ENCODE measurements at places on chromosomes 4 and X.

DNA sequence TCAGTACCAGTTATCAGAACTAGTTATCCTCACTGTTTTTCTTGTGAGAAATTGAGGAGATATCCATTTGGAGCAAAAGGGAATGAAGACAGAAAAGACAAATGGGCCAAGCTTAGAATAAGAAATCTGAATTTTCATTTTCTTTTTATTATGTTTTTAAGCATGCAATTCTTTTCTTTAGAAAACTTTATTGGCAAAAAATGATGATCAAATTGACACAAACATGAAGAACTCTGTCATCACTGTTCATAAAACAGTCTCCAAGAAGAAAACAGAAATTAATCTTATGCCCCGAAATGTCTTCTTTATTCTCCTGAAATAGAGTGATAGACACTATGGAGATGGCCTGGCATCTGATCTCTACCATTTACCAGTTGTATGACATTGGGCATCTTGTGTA is 139.0 kb downstream of the ARHGAP24 start:
- no peak for DNase-seq

GRCh38 chr4:119040694-119041185 is 94.9 kb upstream of the MYOZ2 start:
- peak; percentile 76 for DNase-seq

DNA sequence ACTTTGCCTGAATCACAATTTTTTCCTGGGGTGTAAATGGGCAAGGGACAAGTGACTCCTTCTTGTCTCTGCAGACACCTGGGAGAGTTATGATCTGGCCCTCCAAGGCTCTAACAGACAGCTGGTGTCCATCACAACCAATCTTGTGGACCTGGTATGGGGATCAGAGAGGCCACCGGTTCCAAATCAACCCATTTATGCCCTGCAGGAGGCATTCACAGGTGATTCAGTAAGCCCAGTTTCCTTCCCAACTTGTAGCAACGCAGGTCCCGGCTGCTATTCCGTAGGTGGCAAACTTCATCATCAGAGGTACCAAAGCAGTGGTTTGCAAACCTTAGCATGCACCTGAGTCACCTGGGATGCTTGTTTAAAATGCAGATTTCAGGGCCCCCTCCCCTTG is 8.8 kb downstream of the XPNPEP2 start:
- no peak for DNase-seq

DNA sequence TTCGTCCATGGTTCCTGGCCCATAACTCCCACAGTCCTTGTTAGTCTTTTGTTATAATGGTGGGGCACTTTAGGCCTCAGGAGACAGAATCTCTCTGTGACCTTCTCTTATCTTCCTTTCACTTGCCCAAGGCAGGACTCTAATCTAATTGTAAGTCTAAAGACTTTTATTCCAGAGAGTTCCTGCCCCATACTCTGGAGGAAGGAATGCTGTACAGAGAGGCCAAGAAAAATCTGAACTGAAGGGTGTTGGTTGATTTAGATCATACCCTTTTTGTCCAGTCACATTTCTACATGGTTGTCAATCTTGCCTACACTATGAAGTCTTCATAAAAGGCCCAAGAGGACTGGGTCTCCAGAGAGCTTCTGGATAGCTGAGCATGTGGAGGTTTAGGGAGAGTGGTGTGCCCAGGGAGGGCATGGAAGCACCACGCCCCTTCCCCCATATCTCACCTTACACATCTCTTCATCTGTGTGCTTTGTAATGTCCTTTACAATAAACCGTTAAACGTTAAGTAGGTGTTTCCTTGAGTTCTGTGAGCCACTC is 84.5 kb downstream of the AFF1 start:
- DNase-seq: no peak

DNA sequence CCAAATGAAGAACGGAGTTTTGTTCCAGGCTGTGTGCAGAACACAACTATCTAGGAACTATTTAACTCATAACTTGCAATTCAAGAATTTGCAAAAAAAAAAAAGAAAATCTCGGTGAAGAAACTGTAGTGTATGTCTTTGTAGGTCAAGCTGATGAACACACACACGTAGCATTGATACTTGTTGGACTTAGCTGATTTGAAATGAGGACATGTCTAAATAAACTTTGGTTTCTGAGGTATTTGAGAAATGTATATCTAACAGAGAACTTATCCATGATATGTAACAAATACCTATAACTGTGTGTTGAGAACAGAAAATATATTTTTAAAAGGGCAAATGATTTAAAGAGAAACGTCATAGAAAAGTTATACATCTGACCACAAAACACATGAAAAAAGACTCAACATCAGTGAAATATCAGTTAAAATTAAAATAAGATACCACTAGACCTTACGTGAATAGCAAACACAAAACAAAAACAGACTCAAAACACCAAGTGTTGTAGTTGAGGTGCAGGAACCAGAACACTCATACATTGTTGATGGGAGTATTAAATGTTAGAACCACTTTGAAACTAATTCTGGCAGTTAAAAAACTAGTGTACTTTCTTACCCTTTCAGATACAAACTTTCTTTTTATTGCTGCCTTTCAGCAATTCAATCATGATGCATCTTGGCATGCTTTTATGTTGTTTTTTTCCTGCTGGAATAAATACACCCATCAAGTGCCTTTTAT is 1535.8 kb upstream of the PCDH10 start:
- no peak for DNase-seq

DNA sequence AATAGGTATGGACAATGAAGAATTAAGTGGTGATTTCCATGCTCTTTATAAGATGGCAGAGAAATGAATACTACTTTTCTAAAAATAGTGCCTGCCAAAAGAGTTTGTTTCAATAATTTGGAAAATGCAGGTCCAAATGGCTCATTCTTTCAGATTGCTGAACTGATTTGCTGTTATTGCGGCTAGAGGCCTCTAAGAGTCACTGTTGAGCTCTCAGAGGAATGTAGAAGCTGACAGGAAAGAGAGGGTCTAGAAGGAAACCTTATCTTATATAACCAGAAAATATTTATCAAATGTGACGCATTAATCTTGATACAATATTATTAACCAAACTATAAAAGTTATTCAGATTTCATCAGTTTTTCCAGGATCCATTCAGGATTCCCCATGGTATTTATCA is 65.7 kb upstream of the PAGE1 start:
- DNase-seq: no peak

- DNase-seq: no peak
Measured at GRCh38 chr4:67104145-67104544, 441.2 kb downstream of the CENPC start.

DNA sequence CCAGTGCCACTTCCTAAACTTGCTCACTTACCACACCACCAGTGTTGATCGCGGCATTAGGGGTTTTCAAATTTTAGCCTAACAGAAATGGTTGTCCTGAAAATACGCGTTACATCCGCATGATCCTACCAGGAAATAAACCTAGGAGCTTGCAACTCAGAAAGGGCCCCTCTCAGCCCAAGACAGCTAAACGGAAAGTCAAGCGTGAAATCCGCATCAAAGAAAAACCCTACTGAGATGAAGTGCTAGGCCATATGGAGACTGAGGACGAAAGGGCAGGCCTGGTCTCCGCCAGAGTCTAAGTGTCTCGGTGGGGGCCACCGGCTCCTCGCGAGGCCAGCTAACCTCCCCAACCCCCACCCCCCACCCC is 626 bp downstream of the YTHDC1 start:
- no peak for DNase-seq

DNA sequence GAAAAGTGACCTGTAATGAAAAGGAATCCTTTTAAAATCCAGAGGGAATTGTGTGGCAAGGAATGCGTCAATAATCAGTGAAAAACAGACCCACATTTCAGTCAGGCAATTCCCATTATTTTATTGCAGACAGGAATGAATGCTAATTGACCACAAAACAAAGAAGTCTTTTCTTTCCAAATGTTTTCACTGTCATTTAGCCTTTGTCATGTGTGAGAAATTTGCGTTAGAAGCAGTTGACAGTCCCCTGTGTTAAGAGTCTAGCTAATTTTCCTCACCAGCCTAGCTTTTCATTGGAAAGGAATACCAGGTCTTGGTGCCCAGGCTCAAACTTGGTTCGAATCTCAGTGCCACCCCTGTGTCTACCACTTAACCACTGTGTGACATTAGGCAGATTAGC is 83.4 kb downstream of the KIT start:
- DNase-seq: no peak

DNA sequence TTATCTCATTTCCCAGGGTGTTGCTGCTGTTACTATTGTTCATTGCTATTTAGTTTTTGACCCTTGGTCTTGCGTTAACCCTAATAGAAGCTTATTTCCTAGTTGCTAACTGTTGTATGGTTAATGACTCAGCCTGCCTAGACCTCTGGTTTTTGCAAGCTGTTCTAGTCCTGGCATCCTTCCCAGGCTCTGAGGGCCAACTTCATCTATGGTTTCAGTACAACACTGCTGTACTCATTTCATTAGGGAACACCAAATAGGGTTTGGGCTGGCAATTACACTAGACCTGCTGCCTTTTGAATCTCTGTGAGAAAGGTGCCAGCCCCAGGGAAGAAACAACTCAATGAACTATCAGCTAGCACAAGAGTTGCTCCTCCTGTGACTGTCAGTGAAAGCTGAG is 59.6 kb downstream of the DCX start:
- no peak for DNase-seq

- no peak for DNase-seq
Measured at GRCh38 chrX:10685923-10686595, 65.7 kb upstream of the MID1 start.

DNA sequence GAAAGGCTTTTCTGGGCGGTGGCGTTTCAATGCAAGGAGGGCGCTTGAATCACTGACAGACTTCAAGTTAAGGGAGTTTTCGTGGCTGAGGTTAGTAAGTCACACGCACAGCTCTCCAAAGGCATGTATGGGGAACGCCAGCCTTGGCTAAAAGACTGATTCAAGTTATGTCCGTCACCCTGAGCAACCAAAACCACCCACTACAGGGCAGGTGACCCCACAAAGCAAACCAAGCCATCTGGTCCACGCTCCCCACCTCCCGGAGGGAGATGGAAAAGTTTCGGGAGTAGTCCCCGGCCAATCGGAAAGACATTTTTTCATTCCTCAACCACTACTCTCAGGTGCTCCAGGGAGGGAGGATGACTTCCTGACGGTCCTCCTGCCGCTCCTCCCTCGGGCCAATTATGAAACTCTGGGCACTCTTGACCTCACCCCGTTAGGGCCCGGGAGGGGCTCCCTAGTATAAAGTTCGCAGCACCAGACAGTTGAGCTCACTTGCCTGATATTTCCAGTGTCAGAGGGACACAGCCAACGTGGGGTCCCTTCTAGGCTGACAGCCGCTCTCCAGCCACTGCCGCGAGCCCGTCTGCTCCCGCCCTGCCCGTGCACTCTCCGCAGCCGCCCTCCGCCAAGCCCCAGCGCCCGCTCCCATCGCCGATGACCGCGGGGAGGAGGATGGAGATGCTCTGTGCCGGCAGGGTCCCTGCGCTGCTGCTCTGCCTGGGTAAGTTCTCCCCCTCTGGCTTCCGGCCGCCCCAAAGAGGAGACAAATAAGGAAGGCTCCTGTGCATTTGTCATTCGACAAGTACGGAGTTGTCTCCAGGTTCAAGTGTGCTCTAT is at the start of gene EREG:
TSS of gene EREG (plus strand) at position 494 of the 840 bp plus-strand sequence. CDS start at position 658, 164 bp downstream.
- no peak for DNase-seq

GRCh38 chr4:80058740-80059139 is 14.3 kb downstream of the ANTXR2 start:
- DNase-seq: no peak

GRCh38 chrX:35098419-35098818 is 155.8 kb downstream of the FAM47B start:
- no peak for DNase-seq

DNA sequence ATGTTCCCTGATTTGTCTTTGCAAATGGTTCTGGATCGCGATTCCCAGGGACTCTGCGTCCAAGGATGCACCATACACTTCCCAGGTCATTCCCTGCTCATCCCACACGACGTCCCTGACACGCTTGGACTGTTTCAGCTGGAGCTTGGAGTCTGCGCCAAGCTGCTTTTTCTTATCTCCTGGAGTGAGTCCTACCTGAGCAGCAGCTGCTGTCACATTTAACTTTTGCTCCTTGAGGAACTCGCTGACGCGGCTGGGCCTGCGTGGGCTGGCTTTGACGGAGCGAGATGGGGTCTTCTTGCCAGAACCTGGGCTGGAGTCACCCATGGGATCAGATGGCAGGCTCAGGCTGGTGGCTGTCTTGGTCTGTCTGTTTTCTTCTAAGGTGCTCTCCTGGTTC is 59.6 kb downstream of the GPRIN3 start:
- no peak for DNase-seq

- peak; percentile 32 for DNase-seq
Measured at GRCh38 chrX:2967998-2968909, 38.1 kb upstream of the ARSH start.

DNA sequence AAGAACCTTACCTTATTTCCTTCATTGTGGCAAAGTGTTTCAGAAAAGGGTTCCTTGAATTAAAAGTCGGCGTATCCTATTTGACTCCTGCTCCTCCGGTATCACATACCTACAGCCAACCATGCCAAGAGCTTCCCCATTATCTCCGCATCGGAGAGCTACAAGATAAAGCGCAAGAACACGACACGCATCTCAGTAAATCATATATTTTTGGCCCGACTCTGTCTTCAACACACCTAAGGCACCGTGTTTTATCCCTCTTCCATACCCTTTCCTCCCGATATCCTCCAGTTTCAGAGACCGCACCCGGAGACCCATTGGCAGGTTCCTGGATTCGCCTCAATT is 497 bp upstream of the THAP9 start:
- no peak for DNase-seq

GRCh38 chrX:65576160-65576559 is 41.6 kb upstream of the LAS1L start:
- no peak for DNase-seq

- DNase-seq: no peak
Measured at GRCh38 chrX:101931136-101931487, 715 bp downstream of the ZMAT1 start.

DNA sequence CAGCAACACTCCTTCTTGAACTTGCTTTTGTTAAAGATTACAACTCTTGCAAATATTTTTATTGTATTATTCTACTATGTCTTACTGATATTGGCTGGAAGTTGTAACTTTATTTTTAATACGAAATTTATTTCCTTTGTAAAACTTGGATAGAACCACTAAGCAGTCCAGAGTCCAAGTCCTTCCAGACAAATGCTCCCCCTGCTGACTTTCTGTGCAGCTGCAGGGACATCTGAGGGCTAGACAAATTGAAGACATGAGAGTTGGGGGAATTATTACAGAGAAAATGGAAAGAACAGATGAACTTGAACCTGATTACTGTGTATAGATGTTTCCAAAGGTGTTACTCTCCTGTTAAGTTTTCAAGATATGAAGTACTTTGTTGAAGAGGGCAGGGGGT is 238.8 kb downstream of the GRIA3 start:
- DNase-seq: no peak

- DNase-seq: no peak
Measured at GRCh38 chr4:123096038-123096437, 173.6 kb upstream of the NUDT6 start.

DNA sequence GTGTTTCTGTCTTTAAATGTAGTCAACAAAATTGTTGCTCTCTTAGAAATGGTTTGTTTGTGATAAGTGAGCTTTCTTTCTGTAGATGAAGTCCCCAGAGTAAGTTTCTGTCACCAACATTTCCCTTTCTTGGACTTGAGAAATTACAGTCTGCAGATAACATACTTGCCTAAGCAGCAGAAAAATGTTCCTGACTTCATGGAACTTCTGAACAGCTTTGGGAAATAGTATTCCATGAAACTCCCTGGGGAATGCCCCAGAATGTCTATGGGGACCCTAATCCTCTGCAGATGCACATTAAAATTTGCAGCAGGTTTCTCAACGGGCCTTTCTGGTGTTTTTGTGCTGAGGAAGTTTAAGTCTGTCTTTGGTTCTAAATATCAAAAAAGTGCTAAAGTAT is 38.6 kb upstream of the NEIL3 start:
- DNase-seq: no peak
